ENCODE measurements at places on chromosomes 6 and 20.

DNA sequence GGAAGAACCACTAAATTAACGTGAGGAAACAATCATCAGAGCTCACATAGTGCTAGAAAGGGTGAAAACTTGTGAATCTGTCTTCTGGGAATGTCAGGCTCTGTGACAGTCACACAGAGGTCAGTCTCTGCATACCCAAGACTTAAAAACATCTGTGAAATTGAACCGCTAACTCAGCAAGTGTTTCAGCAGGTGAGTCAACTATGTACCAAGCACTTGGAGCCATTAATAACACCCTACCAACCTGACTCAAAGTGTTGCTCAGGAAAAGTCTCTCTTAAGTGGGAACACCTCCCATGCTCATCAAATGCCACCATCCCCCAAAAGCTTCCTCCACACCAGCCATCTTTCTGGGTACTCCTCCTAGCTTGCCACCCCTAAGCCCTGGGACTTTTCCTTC lies 92.3 kb upstream of the CARMIL1 start:
- DNase-seq, result no peak

GRCh38 chr6:107879941-107880340 lies 55.8 kb upstream of the SCML4 start:
- no peak for DNase-seq

DNA sequence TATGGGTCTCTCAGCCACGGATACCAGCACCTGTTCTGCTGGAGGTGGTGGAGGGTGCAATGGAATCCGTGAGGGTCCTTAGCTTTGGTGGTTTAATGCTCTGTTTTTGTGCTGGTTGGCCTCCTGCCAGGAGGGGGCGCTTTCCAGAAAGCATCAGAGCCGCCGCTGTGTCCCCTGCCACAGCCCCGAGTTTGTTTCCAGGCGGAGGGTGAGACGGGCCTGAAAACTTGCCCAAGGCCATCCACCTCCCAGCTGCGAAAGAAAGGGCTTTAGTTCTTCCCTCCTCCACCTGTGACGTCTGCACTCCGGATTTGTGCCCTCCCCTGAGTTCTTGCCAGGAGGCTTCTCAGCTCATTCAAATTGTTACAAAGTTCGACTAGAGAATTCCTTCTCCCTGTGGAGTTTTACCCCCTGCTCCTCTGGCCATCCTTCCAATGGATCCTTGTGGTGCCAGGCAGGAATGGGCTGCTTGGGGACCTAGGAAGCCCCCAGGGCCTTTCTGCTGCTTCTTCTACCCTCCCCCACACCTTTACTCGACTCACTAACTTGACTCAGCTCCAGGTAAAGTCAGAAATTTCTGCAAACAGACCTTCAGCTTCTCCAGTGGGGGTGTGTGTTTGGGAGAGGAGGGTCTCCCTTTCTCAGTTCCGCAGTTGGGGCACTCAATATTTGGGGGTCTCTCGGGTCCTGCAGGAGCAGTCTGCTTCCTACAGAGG lies 873.7 kb downstream of the KIF16B start:
- no peak for DNase-seq

DNA sequence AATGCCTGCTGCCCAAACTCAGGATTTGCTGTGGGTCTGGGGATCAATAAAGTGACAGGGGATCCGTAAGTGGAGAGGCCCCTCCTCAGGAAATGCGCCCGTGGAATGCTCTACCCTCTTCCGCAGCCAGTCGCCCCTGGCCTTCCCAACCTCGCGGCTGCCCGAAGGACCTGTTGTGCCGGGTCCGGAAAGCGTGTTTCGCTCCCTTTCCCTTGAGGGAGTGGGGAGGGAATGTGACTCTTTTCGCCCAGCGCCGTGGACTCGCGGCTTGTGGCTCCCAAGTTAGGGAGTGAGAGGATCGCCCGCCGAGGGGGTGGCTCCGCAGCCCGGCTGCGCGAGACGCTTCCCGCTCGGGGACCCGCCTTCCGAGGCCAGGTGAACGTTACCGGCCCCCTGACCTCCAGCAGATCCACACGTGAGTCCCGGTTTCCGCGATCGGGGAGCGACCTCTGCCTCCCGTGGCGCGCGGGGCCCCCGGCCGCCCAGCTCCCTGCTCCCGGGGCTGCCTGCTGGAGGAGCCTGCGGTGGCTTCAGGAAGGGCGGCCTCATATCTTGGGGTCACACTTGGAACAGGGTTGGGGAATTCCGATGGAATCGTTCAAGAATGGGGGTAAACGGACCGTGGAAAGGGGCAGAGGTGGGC lies 666 bp downstream of the TPD52L1 start:
- no peak for DNase-seq

DNA sequence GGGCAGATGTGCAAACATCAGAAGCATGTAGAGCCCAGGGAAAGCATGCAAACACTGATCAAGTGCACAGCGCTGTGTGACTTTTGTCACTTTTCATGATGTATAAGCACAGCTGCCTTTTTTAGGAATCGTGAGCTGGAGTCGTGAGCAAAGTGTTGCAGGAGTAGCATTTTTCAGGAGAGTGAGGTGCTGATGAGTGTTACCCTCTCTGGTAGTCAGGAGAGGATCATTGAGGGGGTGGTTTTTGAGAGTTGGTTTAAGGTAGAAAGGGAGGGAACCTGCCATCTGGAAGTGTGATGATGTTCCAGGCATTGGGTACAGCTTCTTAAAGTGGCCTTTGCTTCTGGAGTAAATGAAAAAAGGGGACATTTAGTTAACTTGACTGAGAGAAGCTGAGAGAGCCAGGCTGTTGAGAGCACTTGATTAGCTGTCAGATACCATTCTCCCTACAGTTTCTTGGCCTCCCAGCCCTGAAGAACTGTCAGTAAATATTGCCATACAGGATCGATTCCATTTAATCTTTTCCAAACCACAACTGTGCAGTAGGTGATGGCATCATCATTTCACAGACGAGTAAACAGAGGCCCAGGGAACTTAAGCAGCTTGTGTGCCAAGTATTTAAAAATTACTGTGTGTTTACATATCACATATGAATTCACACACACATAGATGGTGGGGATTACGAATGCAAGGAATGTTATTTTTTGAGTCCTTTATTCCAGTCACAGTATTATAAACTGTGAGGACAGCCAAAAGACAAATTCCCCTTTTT lies 28.9 kb downstream of the TPD52L1 start:
- no peak for DNase-seq

DNA sequence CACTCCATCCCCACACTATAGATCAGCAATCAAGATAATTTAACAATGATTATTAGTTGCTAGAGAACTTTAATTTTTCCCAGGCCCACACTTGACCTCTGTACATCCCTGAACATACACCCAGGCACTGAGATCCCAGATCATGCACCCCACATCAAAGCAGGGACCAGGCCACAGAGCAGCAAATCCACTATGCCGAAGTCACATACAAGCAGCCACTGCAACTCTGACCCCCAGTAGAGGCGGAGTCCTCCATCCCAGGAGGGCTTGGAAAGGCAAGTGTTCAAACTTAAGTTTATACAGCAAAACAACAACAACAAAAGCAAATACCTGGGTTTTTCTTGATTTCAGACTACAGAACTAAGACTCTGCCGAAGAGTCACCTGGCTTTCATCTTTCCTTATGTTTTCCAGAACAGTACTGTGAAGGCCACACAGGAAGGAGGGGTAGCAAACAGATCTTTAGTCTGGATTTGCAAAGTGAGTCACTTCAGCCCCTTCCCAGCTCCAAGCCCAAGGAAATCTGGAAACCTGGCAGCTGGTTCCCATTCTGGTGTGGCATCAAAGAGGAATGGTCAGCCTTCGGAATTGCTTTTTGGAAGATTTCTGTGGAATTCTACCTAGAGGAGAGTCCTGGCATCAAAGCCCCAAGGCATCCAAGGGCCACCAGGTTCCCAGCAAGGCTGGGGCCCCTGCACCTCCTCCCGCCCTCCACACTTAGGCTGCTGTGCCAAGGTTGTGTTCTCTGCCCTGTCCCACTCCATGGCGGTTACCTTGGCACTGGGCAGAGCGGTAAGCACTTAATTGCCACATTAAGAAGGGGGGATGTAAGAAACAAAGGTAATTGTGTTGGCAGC lies 7.3 kb downstream of the JAG1 start:
- DNase-seq, result no peak

DNA sequence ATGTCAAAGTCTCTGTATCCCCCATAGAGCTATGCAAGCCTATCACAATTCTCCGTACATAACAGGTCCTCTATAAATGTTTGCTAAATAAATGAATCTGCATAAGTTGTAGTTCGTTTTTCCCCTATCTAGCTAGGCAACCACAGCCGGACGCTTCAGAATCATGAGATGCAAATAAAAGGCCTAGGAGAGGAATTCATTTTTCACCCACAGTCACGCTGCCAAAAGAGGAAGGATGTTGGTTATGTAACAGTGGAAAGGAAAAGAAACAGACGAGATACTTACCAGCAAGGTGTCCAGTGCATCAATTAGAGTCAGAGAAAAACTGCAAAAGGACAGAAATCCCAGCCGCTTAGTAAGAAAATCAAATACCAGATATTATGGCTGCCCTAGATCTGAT lies 2.4 kb downstream of the EDEM2 start:
- no peak for DNase-seq

DNA sequence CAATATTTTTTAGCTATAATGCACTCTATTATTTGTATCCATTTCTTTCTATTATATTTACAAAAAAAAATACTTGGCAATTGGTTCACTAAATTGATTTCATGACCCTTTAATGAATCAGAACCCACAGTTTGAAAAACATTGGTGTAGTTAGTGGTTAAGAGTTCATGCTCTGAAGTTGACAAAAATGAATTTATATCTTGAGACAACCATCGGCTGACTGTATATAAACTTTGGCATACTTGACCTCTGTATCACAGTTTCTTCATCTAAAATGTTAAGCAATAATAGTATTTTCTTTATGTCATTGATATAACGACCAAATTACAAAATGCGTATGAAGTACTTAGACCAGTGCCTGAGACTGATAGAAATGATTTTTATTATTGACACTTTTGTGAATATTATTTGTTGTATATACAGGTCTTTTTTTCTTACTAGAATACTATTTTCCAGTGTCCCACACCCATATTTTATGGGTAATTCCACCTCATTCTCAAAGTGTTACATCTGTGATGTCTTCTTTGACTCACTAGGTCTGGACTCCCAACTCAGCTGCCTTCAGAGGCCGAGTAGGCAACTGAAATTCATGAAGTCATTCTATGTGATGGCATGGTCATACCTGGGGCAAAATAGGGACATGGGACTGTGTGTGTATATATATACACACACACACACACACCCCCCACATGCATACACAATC lies 459.2 kb downstream of the RFPL4B start:
- no peak for DNase-seq

DNA sequence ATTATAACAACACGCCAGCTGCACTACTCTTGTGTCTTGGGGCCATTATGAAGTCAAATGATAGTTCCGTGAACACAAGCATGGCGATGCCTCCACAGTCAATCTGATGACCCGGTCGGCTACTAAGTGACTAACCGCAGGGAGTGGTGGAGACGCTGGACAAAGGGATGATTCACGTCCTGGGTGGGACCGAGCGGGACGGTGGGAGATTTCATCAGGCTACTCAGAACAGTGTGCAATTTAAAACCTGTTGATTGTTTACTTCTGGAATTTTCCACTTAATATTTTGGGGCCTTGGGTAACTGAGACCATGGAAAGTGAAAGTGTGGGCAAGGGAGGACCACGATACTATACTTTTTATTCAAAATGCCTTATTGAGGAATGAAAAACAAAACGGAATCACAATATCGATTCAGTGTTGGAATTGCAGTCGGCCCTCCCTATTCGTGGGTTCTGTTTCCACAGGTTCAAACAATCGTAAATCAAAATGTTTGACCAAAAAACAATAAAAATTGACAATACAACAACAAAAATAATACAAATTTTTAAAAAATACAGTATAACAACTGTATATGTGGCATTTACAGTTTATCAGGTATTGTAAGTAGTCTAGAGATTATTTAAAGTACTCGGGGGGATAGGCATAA lies 66.5 kb downstream of the MYLK4 start:
- DNase-seq, result no peak

DNA sequence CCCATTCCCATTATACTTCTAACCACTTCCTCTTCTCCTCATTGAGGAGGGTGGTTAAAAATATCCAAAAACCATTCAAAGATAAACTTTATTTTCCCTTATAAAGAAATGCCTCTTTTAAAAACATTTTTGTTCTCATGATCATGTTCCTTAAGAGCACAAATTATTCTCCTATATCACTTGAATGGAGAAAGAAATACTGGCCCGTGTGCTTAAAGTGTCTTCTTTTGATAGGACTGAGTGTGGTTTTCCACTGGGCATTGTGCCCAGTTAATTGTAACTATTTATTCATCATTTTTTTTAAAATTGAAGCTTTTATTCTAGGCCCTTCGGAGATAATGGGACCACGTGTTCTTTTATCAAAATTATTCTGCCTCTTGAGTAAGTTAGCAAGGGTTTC lies 871.5 kb downstream of the QKI start:
- DNase-seq, result no peak

GRCh38 chr6:79232696-79233462 lies 1.6 kb downstream of the HMGN3 start:
- DNase-seq, result no peak

- peak; percentile 50 for DNase-seq
These were observed 1.3 kb downstream of the SLA2 start for GRCh38 chr20:36644706-36645095.

GRCh38 chr20:16437387-16437996 lies 135.8 kb downstream of the KIF16B start:
- DNase-seq, result no peak

DNA sequence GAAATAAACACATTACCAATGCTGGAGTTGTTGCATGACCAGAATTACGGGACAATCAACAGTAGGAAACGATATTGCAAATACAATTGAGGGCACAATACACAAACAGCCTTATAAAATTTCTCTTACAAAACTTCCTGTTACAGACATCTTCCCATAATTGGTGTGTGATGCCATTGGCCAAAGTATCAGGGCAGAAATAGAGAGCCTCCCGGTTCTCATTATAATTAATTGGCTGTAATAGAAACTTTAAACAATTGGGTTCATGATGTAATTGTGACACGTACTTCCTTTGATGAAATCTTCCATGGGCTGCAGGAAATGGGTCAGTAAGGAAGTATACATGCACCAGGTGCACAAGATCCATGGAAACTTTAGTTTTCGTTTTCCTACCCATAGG lies 40.3 kb upstream of the RALGAPA2 start:
- no peak for DNase-seq

DNA sequence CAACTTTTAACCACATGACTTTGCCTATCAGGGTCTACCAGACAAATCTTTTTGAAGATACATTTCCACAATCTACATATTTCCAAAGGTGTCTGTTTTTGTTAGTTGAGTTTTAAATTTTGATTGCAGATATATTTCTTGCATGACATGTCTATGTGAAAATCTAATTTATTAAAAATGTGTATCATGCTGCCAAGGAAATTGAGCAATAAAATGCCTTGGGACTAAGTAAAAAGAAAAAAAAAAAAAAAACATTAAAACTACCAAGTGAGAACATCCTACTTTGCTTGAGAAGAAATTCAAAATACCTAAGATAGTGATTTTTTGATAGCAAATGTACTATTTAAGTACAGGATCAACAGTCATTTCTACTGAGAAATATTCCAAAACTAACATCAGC lies 17.7 kb downstream of the SLC17A5 start:
- no peak for DNase-seq
